ENCODE measurements at places on chromosomes 7 and 10. TPM values are rescaled to one million over a fixed set of nuclear protein-coding genes. Genes with fewer than 3 reads are reported as not detected.

DNA sequence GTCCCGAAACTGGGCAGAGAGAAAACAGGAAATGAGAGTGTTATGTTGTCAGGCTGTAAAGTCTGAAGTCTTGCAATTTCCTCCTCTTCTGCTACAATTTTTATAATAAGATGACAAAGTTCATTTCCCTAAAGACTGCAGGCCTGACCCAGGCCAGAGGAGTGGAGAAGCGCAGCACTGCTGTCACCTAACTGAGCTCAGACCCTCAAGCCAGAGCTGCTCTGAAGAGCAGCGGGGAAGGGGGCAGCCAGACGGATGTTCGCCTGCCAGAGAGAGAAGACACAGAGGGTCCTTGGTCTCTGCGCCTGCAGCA is 12.6 kb upstream of the AOAH start:
- DNase-seq = no peak
- H3K36me3 ChIP-seq = peaks cover 7% of the 10 kb centered on the region
- H3K27me3 ChIP-seq = no peaks in the 10 kb centered on the region
- peak overlapping the region; percentile 55 for H3K27ac ChIP-seq

- H3K4me1 ChIP-seq = no peaks in the 10 kb centered on the region
- no peak overlapping the region for H3K27ac ChIP-seq
- peaks cover 20% of the 10 kb centered on the region for H3K27me3 ChIP-seq
- no peak for DNase-seq
- H3K36me3 ChIP-seq = no peaks in the 10 kb centered on the region
- H3K4me3 ChIP-seq = no peak overlapping the region
Measured at GRCh38 chr7:104790440-104790839, 223.6 kb upstream of the KMT2E start.

DNA sequence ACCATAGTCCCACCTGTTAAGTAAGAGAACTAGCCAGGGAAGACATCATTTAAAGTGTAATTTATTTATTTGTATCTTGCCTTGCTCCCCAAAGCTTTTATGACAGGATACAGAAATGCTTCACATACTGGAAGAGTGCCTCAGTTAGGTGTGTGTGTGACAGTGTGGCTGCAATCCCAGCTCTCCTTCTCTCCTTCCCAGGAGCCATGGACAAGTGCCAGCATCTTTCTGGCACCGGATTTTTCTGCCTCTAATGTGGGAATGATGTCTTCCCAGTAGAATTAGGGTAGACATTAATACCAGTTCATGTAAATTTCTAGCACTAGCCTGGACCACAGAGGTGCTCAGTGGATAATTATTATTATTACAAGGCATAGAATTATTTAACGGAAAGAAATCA is 30.3 kb upstream of the ATXN7L1 start:
- peaks cover 8% of the 10 kb centered on the region for H3K4me1 ChIP-seq
- no peak overlapping the region for H3K4me3 ChIP-seq
- DNase-seq = no peak
- H3K27me3 ChIP-seq = no peaks in the 10 kb centered on the region
- H3K36me3 ChIP-seq = peaks cover 5% of the 10 kb centered on the region

- DNase-seq = no peak
- no peak overlapping the region for H3K27ac ChIP-seq
- H3K4me1 ChIP-seq = no peaks in the 10 kb centered on the region
- peaks cover 7% of the 10 kb centered on the region for H3K27me3 ChIP-seq
- H3K36me3 ChIP-seq = peaks cover 4% of the 10 kb centered on the region
Measured at GRCh38 chr10:118562851-118563250, 32.6 kb downstream of the PRLHR start.

GRCh38 chr10:6044751-6045313 is 17.3 kb downstream of the IL2RA start:
- peak; percentile 13 for DNase-seq
- H3K36me3 ChIP-seq = peaks cover 73% of the 10 kb centered on the region
- H3K4me1 ChIP-seq = peaks cover 98% of the 10 kb centered on the region
- peak overlapping the region; percentile 99 for H3K27ac ChIP-seq
- H3K4me3 ChIP-seq = peak overlapping the region; percentile 94
- H3K27me3 ChIP-seq = no peaks in the 10 kb centered on the region

GRCh38 chr7:80731281-80731680 is 92.8 kb downstream of the CD36 start:
- no peak for DNase-seq
- H3K27me3 ChIP-seq = no peaks in the 10 kb centered on the region
- H3K4me3 ChIP-seq = no peak overlapping the region
- H3K27ac ChIP-seq = no peak overlapping the region
- H3K36me3 ChIP-seq = no peaks in the 10 kb centered on the region
- H3K4me1 ChIP-seq = no peaks in the 10 kb centered on the region

NT5C2 gene
- total RNA-seq = 99.6 TPM

AKR1C1 gene
- total RNA-seq = 2.7 TPM

HOXA3 gene
- not detected for total RNA-seq

SPDYE1 gene
- not detected for total RNA-seq

TMEM120A gene
- total RNA-seq = 25.4 TPM

LLCFC1 gene
- total RNA-seq = not detected

Measured in activated T-cell treated with anti-CD3 and anti-CD28 coated beads, Interleukin-2, amount 50 U/mL, for 72 hours (primary cell).